ENCODE measurements at places on chromosomes 7 and 10. TPM values are rescaled to one million over a fixed set of nuclear protein-coding genes. Genes with fewer than 3 reads are reported as not detected.

ZNF273 gene
- 13.4 TPM for total RNA-seq

GJD4 gene
- not detected for total RNA-seq

ZNF282 gene
- total RNA-seq, result 23.5 TPM

NPTX2 gene
- not detected for total RNA-seq

NEUROD6 gene
- not detected for total RNA-seq

EFCAB10 gene
- total RNA-seq, result not detected

DNA sequence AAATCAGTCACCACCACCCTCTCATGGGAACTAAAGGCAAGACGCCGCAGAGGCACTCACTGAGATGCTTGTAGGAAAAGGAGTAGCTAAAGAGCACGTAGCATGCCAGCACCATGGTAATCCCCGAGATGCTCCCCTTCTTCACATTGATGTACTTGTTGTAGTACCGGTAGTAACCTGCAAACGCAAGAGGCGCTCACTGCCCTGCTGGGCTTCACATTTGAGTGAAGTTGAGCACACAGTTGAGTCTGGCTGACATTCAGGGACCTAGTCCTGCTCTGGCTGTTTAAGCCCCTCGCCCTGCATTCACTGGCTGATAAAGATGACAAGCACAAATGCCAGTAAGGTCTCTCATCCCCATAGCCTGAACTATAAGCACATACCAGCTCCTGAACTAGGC, 6.9 kb downstream of the ATP5MF start:
- DNase-seq, result peak; percentile 26

GRCh38 chr7:140375323-140375722, 23.0 kb downstream of the SLC37A3 start:
- DNase-seq, result no peak

DNA sequence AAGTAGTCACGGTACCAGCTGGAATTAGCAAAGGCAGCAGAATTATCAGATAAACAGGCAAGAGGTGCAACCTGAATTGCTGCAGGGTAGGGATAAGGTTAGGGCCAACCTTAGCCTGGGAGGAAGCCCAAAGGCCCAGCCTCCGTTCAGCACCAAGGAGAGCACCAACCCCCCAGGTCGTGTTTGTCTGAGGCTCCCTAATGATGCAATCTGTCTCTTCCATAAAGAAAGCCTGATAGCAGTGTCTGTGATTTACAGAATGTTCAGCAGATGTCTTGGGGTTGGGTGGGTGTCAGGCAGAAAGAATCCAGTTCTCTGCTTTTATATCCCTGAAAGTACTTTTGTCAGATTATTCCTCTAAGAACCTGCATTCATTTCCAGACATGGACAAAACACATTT, 328.4 kb upstream of the AOAH start:
- no peak for DNase-seq

- DNase-seq, result no peak
Observed at GRCh38 chr7:130897515-130898419, 163.8 kb upstream of the KLF14 start.

DNA sequence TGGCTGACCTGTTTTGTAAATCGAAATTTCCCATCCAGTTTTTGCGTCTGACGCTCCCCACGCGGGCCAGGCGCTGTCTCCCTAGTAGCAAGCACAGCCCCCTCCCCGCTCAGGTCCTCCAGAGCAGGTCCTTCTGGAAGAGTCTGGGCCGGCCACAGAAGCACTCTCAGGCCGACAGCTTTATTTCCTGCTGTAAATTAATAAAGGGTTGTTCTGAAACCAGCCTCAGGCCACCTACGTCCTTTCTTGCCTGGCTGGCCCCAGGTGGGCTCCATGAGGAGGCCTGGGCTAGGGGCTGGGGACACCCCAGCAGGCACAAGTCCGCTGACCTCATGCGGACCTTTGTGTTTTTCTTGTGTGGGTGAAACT, 35.2 kb downstream of the CAMK2B start:
- peak; percentile 20 for DNase-seq

- no peak for DNase-seq
Observed at GRCh38 chr7:8126601-8127167, 135.3 kb downstream of the ICA1 start.

Data from activated naive CD4-positive, alpha-beta T cell treated with anti-CD3 and anti-CD28 coated beads, Interleukin-2, amount 50 U/mL, for 72 hours (primary cell).